ENCODE measurements at places on chromosomes 5 and 9. TPM values are rescaled to one million over a fixed set of nuclear protein-coding genes. Genes with fewer than 3 reads are reported as not detected.

- no peak overlapping the region for H3K27ac ChIP-seq
- H3K4me1 ChIP-seq, result peaks cover 63% of the 10 kb centered on the region
- H3K27me3 ChIP-seq, result no peaks in the 10 kb centered on the region
- DNase-seq, result peak; percentile 30
- H3K4me3 ChIP-seq, result no peak overlapping the region
Observed at GRCh38 chr9:75146229-75146628, 57.9 kb downstream of the OSTF1 start.

- H3K4me3 ChIP-seq, result no peak overlapping the region
- H3K4me1 ChIP-seq, result no peaks in the 10 kb centered on the region
- no peak for DNase-seq
Observed at GRCh38 chr9:78881295-78881694, 584.4 kb downstream of the PSAT1 start.

DNA sequence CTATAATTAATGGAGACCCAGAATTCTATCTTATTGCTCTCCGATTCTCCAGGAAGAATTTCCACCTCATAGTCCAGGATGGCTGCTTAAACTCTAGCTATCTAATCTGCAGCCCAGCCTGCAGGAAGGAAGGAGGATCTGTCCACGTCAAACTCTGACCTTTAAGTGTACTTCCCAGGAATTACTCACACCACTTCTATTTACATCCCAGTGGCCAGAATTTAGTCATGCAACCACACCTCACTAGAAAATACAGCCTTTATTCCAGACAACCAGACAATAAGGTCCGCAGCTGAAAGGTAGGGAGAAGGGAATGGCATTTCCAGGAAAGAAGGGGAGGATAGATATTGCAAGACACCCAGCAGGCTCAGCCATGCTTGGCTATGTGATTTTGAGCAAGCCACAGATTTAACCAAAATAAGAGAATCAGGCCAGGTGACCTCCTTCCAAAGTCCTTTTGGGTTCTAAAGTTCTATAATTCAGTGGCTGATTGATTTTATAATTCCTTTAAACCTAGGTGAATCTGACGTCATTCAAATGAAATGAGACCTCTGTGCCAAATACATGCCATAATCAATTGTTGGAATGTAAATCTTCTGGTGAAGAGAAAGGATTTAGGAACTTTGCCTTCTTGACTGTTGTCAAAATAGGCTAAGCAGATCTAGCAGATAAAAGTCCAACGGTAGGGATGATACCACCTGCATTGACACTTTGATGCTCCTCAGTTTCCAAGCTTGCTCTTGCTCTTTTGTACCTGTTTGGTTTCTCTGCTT lies 3.7 kb upstream of the DENND1A start:
- H3K27ac ChIP-seq, result no peak overlapping the region
- H3K27me3 ChIP-seq, result peaks cover 10% of the 10 kb centered on the region
- no peak for DNase-seq
- no peaks in the 10 kb centered on the region for H3K36me3 ChIP-seq

DNA sequence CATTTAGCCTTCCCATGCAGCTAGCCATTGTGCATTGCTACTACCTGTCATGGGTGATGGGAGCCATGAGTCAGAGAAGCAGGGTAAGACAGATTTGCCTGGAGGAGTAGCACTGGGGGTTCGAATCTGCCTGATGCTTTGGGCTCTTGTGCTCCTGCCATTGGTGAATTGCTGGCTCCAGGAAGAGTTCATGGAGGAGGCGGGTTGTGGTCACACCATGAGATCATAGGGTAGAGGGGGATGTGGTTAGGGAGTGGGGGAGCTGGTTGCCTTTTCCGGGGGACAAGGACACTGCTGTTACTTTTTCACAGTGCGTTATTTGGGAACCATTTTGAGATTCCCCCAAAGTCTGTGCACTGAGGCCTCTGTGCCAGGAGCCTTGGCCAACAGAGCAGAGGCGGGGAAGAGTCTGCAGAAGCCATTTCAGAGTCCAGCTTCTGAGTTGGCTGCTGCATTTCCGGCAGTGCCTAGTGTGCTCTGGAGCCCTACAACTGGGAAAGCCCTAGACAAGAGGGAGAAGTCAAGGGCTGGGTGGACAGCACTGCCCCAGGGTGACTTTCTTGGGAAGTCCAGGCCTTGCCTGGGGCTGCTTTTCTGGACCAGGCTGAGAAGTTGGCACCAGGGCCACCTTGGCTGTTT lies 6.2 kb downstream of the ANGPTL2 start:
- no peak overlapping the region for H3K4me3 ChIP-seq
- peaks cover 9% of the 10 kb centered on the region for H3K27me3 ChIP-seq
- DNase-seq, result no peak
- H3K4me1 ChIP-seq, result peaks cover 5% of the 10 kb centered on the region
- no peak overlapping the region for H3K27ac ChIP-seq
- H3K36me3 ChIP-seq, result no peaks in the 10 kb centered on the region

Gene EFNA5
- not detected for total RNA-seq

Gene CNOT8
- 78.1 TPM for total RNA-seq

Gene GABRA6
- total RNA-seq, result not detected
